ENCODE measurements at places on chromosomes 12 and 14. TPM values are rescaled to one million over a fixed set of nuclear protein-coding genes. Genes with fewer than 3 reads are reported as not detected.

DNA sequence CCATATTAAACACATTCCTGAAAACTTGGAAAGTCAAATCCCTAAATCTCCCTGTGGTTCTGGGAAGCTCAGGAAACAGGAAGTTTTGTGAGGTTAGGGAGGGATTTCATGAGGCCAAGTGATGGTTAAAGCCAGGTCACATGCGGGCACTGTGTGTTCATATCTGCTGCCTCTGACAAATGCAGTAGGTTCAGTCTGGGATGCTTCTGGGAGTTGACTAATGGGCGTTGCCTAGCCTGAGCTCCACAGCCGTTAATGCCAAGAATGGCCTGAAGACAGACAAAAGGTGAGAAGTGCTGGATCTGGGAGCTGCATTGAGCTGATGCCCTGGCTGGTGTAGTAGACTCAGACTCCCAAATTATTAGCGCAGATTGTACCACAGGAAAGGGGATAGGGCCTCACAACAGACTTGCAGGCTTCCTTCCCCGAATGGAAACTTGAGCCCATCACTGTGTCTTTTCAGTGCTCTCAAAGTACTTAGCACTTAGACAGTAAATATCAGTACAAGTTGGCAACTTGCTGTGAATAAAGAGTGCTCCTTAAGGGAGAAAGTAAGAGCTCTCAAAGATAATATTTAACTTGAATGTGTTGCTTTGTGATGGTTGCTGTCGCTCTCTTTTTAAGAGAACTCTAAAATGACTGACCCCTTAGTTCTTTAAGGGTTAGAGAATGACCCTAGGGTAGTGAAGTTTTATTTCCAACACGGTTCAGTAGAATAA lies 17.3 kb downstream of the GSG1 start:
- no peak for DNase-seq

GRCh38 chr12:4143896-4144295 lies 129.7 kb upstream of the CCND2 start:
- no peak for DNase-seq

- DNase-seq: no peak
These were observed 28.6 kb upstream of the C12orf42 start for GRCh38 chr12:103524238-103524875.

- no peak for DNase-seq
These were observed 13.3 kb upstream of the TCL1A start for GRCh38 chr14:95727056-95727700.

GRCh38 chr12:45415393-45415817 lies 199.5 kb downstream of the ANO6 start:
- peak; percentile 72 for DNase-seq

DNA sequence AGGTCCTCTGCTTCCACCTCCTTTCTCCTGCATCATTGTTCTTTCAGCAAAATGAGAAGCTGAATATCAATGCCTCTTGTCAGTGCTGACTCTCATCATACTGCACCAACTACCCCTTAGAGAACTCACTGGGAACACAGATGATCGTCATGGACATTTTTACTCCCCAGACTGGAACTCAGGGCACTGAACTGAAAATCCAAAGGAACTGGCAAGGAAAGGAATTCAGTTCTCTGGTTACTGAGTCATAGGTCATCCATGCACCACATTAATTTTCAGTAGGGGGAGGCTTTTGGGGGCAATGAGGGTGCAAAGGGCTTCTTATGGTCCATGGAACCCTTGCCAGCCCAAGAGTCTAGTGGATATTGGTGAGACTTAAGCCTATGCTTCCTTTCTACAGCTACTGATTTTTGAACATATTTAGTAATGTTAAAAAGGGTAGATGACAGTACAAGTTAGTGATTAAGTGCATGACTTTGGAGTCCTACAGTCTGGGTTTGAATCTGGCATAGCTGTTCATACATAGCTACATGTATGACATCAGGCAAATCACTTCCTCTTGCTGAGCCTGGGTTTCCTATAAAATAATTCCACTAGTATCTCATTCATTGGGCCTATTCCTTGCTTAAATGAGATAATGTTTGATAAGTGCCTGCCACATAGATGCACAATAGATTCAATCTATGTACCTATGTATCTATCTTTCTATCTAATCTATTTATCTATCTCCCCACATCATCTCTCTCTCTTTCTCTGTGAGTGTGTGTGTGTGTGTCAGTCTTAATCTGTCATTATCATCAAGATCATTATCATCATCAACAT lies 29.2 kb downstream of the BBS10 start:
- no peak for DNase-seq

The MFAP5 gene
- total RNA-seq: 22.1 TPM

The HHIPL1 gene
- total RNA-seq: 1.8 TPM

The SDR9C7 gene
- total RNA-seq: not detected
